ENCODE measurements at places on chromosomes 2 and 18.

GRCh38 chr2:175476374-175476773 is 294.9 kb upstream of the ATP5MC3 start:
- DNase-seq = no peak

DNA sequence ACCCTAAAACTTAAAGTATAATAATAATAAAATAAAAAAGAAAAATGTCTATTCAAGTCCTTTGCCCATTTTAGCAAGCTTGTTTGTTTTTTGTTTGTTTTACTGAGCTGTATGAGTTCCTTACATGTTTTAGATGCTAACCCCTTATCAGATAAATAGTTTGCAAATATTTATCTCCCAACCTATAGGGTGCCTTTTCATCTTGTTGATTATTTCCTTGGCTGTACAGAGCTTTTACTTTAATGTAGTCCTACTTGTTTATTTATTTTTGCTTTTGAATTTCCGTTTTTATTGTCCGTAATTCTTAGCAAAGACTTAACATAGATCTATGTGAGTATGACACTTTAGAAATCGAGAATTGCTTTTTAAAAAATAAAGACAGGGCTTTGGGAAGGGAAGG is 17.8 kb downstream of the PXDN start:
- no peak for DNase-seq

DNA sequence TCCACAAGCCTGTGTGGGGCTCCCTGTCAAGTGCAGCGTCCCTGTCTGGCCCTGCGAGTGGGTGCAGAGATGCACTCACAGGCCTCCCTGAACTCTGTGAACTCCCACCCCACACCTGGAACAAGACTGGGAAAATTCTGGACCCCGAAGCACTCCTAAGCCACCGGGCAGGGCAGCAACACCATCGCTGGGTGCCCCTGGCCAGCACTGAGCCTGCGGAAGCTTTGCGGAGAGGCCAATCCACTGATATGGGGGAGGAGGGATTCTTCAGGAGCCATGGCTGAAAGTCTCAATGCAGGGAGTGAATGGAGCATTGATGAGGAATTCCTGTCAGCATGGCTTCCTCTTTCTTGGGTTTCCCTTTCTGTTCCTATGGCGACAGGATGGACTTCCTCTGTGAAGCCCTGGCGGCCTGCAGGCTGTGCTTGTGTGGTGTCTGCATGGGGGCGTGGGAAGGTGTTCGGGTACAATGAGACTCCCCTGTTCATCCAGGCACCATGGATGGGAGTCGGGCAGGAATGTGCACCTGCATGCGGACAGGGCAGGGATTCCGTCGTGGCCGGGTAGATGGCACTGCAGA is 15.1 kb downstream of the TRIB2 start:
- no peak for DNase-seq

GRCh38 chr2:239039479-239039861 is 191.6 kb downstream of the TWIST2 start:
- no peak for DNase-seq

GRCh38 chr2:176473177-176473576 is 203.9 kb downstream of the MTX2 start:
- no peak for DNase-seq

Data from HEK293T (cell line).